ENCODE measurements at places on chromosomes 2 and 18.

DNA sequence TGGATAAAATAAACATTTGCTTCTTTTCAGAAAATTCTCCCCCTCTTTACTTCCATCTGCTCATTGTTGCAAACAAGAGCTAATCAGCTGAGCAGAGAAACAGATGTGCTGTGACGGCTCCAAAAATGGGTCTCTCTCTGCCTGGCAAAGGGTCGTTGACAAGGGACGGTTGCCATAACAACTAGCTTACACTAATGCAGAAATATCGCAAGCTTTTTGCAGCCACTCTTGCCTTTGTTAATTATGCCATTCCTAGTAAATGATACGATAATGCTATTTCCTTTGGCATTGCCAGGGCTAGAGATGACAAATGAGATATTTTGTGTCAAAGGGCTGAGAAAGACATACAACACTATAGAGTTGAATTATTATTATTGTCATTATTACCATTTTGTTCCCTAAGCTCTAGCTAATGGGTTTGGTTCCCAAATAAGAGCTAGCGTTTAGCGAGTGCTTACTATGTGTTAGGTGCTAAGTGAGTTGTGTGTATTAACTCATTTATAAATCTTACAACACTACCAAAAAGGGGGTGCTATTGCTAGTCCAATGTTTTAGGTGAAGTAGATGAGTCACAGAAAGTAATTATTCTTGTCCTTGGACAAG is 46.8 kb downstream of the MYO3B start:
- no peak overlapping the region for H3K4me3 ChIP-seq
- no peak for DNase-seq
- no peaks in the 10 kb centered on the region for H3K36me3 ChIP-seq
- H3K4me1 ChIP-seq, result no peaks in the 10 kb centered on the region

DNA sequence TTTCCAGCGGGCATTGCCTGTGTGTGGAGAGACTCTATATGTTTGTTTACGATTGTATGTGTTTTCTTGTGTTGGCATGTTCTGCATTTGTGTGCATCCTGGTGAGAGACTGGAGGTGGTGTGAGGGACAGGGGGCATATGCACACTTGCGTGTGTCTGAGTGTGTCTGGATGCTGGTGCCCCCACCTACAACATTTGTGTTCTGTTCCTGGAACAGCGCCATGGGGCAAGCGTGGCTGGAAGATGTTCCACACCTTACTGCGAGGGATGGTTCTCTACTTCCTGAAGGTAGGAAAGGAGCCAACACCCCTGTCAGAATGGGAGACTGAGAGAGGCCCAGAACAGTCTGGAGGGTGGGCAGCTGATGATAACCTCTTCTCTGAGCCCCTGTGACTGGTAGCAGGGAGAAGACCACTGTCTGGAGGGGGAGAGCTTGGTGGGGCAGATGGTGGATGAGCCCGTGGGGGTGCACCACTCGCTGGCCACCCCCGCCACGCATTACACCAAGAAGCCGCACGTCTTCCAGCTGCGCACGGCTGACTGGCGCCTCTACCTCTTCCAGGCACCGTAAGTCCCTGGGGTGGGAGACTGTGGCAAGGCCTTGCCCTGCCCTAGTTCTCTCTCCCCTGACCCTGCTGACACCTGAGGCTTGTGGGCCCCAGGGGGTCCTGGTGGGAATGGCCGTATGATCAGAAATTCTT is 23.7 kb downstream of the PSD4 start:
- H3K36me3 ChIP-seq, result no peaks in the 10 kb centered on the region
- DNase-seq, result no peak
- H3K4me1 ChIP-seq, result no peaks in the 10 kb centered on the region

DNA sequence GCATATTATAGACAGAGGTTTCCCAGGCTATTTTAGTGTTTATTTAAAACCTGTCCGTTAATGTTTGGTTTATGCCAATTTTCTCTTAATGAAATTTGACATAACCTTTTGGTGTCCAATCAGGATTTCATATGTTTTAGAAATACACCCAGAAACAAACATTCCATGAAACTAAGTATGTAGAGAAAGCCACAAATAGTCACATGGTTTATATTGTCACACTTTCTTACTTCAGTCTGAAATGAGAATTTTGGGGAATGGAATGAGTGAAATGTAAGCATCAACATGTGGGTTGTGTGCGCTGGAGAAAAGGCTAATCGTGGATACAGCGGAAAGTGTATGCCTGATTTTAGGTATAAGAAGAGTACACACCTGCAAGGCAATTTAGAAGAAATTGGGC is 277.0 kb upstream of the RAB12 start:
- DNase-seq, result no peak
- no peak overlapping the region for H3K4me3 ChIP-seq
- H3K27ac ChIP-seq, result no peak overlapping the region
- no peaks in the 10 kb centered on the region for H3K27me3 ChIP-seq
- H3K36me3 ChIP-seq, result no peaks in the 10 kb centered on the region
- H3K4me1 ChIP-seq, result peaks cover 23% of the 10 kb centered on the region

- peaks cover 13% of the 10 kb centered on the region for H3K4me1 ChIP-seq
- H3K27ac ChIP-seq, result no peak overlapping the region
- no peaks in the 10 kb centered on the region for H3K36me3 ChIP-seq
- H3K27me3 ChIP-seq, result no peaks in the 10 kb centered on the region
Observed at GRCh38 chr18:46721331-46721730, 35.5 kb downstream of the ST8SIA5 start.

DNA sequence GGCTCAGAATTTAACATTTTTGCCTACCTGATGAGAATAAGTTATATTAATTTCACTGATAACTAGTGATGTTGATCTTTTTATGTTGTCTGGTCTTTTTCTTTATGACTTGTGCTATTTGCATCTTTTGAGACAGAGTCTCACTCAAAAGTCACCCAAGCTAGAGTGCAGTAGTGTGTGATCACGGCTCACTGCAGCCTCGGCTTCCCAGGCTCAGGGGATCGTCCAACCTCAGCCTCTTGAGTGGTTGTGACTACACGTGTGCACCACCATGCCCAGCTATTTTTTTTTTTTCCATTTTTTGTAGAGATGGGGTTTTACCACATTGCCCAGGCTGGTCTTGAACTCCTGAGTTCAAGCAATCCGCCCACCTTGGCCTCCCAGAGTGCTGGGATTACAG is 7.5 kb downstream of the SMCHD1 start:
- no peak overlapping the region for H3K4me3 ChIP-seq

DNA sequence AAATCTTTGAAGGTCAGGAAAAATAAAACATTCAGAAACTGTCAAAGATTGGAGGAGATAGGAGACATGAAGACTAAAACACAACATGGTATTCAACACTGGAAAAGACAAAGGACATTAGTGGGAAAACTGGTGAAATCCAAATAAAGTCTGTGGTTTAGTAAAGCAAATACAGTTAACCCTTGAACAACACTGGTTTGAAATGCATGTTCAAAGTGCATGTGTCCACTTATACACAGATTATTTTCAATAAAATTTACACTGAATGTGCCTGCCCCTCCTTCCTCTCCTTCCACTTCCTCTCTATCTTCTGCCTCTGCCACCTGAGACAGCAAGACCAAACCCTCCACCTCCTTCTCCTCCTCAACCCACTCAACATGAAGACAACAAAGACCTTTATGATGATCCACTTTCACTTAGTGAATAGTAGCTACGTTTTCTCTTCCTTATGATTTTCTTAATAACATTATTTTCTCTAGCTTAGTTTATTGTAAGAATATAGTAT is 14.5 kb downstream of the OLA1 start:
- H3K4me1 ChIP-seq, result peaks cover 8% of the 10 kb centered on the region
- H3K4me3 ChIP-seq, result no peak overlapping the region
- H3K27me3 ChIP-seq, result no peaks in the 10 kb centered on the region
- no peak overlapping the region for H3K27ac ChIP-seq
- no peaks in the 10 kb centered on the region for H3K36me3 ChIP-seq

DNA sequence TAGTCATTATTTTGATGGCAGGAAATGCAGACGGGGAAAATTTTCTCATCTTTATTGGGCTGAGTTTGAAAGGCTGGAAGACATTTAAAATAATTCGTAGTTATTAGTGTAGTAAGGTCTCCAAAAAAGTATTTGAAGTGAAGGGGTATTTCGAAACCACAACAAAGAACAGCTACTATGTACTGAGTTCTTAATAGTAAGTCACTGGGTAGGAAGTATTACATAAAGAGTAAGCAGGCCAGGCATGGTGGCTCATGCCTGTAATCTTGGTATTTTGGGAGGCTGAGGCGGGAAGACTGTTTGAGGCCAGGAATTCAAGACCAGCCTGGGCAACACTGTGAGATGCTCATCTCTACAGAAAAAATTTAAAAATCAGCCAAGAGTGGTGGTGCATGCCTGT is 113.6 kb downstream of the MEP1B start:
- no peaks in the 10 kb centered on the region for H3K36me3 ChIP-seq
- no peak overlapping the region for H3K27ac ChIP-seq
- H3K27me3 ChIP-seq, result no peaks in the 10 kb centered on the region
- no peak for DNase-seq

GRCh38 chr18:72566290-72566689 is 22.1 kb upstream of the CBLN2 start:
- H3K27ac ChIP-seq, result no peak overlapping the region
- H3K4me3 ChIP-seq, result no peak overlapping the region
- no peaks in the 10 kb centered on the region for H3K27me3 ChIP-seq

DNA sequence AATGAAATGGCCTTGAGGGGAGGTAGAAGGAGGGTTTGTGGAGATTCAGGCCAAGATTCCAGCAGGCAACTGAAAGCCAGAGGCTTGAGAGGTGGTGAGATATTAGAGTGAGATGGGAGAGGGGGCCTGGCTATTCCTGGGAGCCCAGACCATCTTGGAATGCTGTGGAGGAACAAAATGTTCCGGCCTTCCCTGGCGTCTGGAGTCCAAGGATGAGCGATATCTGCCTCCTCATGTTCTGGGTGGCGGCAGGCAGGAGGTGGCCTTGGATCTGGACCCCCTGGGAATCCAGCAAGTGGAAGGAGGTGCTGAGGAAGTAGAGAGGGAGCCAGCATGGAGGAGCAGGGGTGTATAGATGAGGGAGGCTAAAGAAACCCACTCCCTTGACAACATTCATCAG is 335.9 kb downstream of the CYP26B1 start:
- no peak overlapping the region for H3K27ac ChIP-seq
- no peaks in the 10 kb centered on the region for H3K36me3 ChIP-seq
- no peaks in the 10 kb centered on the region for H3K27me3 ChIP-seq
- no peak for DNase-seq

GRCh38 chr2:95185197-95185596 is 19.6 kb downstream of the ZNF2 start:
- H3K27ac ChIP-seq, result no peak overlapping the region
- no peaks in the 10 kb centered on the region for H3K4me1 ChIP-seq
- no peak overlapping the region for H3K4me3 ChIP-seq

- H3K36me3 ChIP-seq, result no peaks in the 10 kb centered on the region
- DNase-seq, result peak; percentile 63
- no peak overlapping the region for H3K4me3 ChIP-seq
- H3K27ac ChIP-seq, result no peak overlapping the region
Observed at GRCh38 chr2:127626175-127626574, 19.8 kb upstream of the GPR17 start.

DNA sequence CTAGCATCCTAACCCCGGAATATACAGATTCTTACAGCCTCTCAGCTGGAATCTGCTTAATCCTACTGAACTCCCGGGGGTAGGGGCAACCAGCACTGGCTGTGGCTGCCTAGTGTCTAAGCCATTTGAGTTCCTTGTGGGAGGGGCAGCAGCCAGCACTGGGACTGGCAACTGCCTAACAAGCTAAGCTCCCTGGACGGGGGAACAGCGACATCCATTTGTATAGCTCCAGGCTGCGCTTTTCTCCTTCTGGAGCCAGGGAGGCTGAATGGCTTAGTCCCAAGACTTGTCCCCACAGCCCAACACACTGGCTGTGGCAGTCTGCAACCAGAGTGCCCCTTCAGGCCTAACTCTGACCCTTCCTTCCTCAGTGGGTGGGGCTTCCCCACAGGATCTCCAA is 787.2 kb downstream of the METTL4 start:
- no peak for DNase-seq
- no peak overlapping the region for H3K4me3 ChIP-seq
- no peak overlapping the region for H3K27ac ChIP-seq
- H3K36me3 ChIP-seq, result no peaks in the 10 kb centered on the region
- no peaks in the 10 kb centered on the region for H3K4me1 ChIP-seq
- H3K27me3 ChIP-seq, result no peaks in the 10 kb centered on the region

DNA sequence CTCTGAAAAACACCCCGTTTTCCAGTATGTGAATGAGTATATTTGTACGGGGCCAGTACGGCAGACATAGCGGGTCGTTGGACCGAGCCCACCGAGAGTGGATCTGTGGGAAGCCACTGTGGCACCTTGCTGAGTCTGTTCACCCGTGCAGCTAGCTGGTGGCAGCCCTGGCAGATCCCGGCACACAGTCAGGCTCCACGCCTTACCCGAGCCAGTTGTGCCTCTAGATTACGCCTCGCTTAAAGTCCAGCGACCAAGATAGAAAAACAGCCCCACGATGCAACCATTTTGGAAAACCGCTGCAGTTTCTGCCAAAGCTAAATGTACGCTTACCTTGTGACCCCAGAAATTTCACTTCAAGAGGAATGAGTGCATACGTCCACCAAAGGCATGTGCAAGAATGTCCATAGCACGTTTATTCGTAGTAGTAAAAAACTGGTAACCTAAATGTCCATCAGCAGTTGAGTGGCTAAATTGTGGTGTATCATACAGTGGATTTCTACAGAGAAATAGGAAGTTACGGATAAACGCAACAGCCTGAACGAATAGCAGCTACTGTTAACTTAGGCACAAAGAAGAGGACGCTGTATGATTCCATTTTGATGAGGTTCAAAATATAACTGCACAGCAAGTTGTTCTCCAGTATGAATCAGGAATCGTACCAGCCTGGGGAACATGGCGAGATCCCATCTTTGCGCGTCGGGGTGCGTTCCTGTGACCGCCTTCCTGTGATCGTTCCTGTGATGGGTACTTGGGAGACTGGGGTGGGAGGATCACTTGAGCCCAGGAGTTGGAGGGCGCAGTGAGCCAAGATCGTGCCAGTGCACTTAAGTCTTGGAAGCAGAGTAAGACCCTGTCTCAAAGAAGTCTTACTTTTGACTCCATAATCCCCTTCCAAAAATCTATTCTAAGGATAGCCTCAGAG is 688 bp upstream of the WDR33 start:
- peak overlapping the region; percentile 94 for H3K27ac ChIP-seq
- H3K4me3 ChIP-seq, result peak overlapping the region; percentile 76
- no peaks in the 10 kb centered on the region for H3K36me3 ChIP-seq
- H3K27me3 ChIP-seq, result no peaks in the 10 kb centered on the region
- DNase-seq, result no peak

All from sigmoid colon (tissue), 7 donors.